NAMALWA (cell line): ENCODE measurements at places on chromosomes 5 and 9.

DNA sequence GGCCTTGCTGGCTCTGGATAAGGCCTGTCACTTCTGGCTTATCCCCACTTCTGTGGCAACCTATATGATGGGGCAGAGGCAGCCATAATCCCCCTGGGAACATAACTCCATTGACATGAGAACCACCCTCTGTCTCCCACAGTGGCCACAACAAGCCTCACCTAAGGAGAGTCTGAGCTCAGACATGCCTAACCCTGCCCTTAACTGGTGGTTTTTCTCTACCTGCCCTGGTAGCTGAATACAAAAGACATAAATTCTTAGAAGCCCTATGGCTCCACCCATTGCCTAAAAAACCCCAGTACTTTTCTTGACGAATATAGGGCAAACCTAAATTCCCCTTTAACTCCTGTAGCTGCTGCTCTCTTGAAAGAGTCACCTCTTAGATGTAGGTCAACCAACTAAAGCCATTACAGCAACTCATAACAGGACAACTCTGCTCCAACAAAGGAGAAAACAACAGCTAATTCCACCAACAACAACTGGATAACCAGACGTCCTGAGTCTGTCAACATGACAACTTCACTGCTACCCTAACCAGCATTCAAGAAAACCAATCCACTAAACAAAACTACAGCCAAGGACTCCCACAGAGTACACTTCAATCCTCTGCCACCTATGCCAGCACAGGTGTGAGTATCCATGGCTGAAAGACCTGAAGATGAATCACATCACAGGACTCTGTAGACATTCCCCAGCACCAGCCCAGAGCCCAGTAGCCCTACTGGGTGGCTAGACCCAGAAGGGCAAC lies 427.7 kb downstream of the PRELID2 start:
- DNase-seq = no peak

- DNase-seq = no peak
Measured at GRCh38 chr9:110748251-110748893, 79.8 kb downstream of the MUSK start.

DNA sequence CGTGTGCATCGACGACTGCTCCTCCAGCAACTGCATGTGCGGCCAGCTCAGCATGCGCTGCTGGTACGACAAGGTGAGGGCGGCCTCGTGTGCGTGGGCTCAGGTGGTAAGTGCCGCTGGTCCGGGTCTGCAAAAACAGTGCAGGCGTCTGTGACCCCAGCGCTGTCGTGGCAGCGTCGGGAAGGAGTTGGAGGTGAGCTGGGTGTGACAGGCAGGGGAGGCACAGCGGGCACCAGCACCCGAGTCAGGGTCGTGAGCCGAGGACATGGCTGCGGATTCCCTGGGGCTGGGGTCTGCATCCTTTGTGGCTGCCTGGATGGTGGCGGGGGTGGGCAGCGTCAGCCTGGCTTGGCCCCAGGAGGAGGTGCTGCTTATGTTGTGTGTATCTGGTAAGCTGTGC lies 63.1 kb upstream of the CACNA1B start:
- DNase-seq = no peak

DNA sequence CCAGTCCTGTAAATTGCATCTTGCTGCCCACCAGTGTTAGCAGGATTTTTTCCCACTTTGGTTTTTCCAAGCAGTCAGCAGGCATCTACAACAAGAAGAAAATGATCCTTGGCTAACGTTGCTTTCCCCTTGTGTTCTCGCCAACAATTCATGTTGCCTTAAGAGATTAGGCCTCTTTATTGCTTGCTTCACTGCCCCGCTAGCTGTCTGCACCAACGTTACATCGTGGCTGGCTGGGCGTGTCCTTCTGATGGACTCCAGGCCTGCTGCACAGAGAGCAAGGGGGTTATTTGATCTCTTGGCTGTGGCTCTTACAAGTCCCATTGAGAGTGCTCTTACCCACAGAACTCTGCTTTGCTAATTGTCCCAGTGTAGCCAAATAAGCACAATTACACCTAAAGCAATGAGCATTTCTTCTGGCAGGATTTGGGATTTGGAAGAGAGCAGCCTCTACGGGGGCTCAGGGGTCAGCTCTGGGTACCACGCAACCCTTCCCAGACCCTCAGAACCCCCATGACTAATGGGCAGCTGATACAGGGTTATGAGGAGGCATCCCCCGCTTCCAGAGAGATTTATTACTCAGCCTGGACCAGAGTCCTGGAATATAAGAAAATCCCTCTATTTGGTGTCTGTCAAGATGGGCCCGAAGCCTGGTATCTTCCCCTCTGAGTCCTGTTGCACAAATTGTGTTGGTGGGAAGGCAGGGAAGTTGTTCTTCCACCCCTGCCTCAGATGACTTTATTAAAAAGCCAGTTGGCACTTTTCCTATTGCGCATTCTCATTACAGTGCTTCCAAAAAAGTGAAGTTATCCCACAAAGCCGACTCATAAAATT lies 17.6 kb downstream of the DCANP1 start:
- DNase-seq = no peak

GRCh38 chr9:80504601-80505230 lies 933.0 kb downstream of the TLE4 start:
- no peak for DNase-seq

DNA sequence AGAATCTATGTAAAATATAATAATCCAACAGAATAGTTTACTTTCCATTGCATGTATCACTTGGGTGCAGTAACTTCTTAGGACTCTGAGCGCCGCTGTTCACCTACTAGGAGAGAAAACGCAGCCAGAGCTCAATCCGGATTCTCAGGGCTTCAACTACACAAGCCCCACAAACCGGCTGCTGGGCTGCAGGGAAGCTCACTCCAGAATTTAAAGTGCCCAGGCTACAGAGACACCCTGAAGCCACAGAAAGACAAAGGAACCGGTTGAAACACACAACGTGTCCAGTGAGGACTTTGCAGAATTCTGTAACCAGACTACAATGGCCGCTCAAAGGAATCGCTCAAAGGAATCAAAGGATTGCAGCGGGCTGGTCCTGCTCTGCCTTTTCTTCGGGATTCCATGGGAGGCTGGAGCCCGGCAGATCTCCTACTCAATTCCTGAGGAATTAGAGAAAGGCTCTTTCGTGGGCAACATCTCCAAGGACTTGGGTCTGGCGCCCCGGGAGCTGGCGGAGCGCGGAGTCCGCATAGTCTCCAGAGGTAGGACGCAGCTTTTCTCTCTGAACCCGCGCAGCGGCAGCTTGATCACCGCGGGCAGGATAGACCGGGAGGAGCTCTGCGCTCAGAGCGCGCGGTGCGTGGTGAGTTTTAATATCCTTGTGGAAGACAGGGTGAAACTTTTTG lies at the start of gene PCDHGA10:
TSS of gene PCDHGA10 (plus strand) at position 134 of the 686 bp plus-strand sequence. CDS start at position 323, 189 bp downstream.
- DNase-seq = peak; percentile 82

DNA sequence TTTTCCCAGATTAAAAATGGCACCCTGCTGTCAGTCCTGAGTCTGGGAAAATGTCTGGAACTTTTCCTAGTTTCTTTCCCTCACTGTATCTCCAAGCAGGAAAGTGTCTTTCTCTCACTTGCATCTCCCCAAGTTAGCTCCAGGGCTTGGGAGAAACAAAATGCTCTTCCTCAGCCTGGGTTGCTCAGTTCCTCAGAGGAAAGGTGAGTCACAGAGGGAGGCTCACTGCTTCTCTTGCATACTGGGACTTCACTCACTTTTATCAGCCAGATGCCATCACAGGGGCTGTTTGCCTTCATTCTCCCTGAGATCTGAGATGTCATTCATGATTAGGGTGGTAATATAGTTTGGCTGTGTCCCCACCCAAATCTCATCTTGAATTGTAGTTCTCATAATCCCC lies 519.9 kb downstream of the SEMA5A start:
- DNase-seq = no peak

- DNase-seq = no peak
Measured at GRCh38 chr9:72262063-72262462, 102.9 kb downstream of the ZFAND5 start.

GRCh38 chr5:141342773-141343172 lies 856 bp upstream of the PCDHGA3 start:
- DNase-seq = no peak

DNA sequence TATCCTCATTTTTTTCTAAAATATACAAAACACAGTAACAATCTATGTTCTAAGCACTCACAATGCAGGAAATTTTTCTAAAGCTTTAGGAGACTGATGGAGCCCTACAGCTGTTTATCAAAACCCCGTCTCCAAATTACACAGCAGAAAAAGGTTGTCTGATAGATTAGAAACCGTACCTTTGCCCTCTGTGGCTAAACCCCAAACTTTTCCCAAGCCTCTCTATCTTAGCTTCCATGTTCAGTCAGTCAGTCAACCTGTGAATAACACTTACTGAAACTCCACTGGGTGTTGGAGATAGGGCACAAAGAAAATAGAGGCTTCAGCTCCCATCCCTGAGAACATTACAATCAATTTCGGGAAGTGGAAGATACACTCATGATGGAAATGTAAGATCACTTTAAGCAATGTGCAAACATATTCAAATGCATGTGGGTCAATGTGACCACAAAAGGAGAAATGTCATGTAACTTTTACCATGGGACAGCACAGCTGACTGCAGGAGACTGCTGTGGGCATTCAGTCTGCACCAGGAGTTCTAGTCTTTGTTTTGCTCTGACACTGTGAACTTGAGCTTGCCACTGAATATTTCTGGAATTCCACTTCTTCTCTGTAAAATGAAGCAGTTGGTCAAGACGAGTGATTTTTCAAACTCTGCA lies 279.5 kb upstream of the PIK3R1 start:
- DNase-seq = no peak

- DNase-seq = no peak
Measured at GRCh38 chr5:132260714-132261551, 3.4 kb downstream of the PDLIM4 start.
